ENCODE measurements at places on chromosomes 5 and 9.

DNA sequence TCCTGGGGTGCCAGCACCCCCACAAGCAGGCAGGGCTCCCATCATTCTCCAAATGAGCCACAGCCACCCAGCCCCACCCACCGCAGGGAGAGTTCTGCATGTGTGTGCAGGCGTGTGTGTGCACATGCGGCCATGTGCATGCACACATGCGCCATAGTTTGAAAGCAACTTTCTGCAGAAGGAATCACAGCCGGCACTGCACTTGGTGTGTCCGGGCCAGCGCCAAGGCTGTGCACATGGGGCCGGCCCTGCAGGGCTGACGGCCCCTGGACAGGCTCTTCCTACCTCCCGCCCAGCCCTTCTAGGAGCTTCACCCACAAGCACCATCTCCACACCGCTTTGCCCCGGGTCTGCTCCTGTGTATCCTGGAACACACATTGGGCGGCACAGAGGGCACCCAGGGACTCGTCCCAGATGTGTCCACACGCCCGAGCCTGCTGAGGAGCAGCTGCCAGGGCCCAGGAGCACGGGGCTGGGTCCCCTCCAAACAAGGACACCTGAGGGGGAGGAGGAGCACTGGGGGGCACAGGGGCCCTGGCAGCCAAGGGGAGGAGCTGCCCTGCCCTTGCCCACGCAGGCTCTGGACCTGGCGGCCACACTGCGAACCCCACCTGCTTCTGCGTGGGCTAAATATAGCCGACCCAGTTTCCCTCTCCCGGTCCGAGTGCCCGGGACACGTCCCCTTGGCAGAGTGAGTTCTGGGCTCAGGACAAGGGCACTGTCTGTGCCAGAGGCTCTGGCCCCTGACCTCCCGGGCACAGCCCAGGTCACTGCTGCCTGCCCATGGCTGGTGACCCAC lies 19.1 kb downstream of the TPPP start:
- no peak for DNase-seq

DNA sequence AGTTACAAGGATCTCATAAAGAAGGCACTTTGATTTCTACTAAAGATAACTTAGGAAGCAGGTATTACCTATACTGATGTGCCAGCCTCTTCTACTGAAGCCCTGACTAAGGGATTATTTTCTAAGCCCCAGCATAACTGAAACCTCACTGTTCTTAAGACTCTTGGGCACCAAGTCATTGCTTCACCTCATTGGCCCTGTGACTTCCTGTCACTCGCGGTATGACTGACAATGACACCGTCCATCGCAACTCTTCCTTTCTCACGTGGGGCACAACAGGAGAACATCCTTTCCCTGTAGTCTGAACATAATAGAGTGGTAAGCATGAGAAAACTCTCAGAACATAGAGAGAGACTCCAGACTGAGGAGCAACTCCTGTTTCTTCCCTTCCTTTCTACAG lies 6.4 kb downstream of the OR2V2 start:
- DNase-seq, result no peak

GRCh38 chr9:90062982-90063381 lies 458.2 kb downstream of the GADD45G start:
- no peak for DNase-seq

DNA sequence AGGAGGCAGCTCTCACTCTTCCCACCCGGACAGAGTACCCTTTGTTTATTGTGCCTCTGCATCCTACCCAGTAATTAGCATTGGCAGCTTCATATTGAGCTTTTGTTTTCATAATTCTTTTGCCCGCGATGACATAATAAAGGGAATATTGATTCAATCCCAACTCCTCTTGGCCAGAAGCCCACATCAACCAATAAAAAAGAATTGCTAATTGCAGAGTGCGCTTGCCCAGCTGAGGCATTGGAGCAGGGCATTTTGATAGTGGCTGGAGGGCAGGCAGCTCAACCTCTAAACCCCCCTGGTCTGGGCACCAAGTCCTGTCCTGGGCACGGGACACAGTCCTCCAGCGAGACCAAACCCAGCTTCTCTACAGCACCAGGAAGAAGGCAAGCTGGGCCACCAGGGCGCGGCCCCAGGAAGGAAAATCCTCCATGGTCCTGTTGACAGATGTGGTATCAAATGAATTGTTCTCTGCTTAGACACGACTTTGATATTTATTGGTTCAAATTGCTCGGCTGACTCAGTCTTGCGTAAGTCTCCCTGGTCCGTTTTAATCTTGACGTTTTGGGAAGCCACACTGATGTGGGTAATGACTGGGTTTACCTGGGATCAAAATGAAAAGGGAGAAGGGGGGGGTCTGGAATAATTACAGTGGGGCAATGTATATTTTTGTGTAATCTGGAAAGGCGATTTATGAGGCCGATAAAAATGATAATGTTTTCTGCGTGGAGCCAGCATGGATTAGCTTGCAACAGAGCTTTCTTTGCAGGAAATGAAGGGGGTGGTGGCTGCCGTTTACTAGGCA lies 220.7 kb upstream of the MSX2 start:
- DNase-seq, result no peak

GRCh38 chr5:14413331-14413750 lies 168.3 kb upstream of the OTULINL start:
- DNase-seq, result no peak

DNA sequence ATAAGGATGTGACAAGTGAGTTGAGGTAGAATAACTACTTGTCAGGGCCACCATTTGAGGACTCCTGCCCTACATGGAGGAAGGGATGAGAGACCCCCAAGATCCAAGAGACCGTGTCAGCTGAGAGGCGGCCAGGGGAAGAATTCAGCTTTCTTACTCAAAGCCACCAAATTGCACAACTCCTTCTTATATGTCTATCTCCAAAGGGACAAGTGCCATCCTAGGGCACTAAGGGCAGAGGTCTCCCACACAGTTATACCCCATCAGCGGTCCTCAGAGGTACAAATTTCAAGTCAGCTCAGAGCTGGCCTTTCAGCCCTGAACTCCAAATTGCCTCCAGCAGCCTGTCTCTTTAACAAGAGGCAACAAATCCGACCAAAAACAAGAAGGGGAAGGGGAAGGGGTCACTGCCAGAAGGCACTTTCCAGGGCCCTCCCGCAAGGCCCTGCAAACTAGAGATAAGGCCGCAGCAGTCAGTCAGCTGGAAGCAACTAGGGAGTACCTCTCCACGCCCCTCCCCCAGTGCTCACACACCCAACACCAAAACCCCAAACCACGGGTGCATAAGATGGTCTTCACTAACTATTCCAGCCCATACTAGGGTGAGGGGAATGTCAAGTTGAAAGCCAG lies 6.1 kb upstream of the STOML2 start:
- DNase-seq, result no peak

DNA sequence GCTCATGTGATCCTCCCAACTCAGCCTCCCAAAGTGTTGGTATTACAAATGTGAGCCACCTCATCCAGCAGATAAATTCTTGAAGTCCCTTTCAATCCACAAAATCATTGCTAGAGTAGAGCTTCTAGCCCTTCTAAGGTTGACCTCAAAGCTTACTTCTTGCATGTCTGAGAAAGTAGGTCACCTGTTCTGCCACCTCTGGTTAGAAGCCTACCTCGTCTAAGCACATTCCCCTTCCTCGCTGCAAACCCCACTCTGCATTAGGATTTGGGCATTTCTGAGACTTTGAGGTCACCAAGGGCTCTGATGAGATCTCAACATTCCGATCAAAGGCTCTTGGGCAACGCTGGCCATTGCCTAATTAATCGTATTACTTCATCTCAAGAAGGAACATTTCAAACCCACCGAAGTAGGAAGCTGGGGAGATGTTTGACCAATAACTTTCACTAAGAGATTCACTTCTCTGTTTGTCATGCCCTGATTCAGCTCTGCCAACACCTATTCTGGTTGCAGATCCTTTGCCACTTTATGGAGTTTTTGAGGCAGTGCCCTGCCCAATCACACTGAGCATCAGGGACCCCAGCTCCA lies 8.6 kb downstream of the ADAM19 start:
- DNase-seq, result no peak

GRCh38 chr5:179273441-179274145 lies 71.7 kb downstream of the ADAMTS2 start:
- DNase-seq, result no peak

DNA sequence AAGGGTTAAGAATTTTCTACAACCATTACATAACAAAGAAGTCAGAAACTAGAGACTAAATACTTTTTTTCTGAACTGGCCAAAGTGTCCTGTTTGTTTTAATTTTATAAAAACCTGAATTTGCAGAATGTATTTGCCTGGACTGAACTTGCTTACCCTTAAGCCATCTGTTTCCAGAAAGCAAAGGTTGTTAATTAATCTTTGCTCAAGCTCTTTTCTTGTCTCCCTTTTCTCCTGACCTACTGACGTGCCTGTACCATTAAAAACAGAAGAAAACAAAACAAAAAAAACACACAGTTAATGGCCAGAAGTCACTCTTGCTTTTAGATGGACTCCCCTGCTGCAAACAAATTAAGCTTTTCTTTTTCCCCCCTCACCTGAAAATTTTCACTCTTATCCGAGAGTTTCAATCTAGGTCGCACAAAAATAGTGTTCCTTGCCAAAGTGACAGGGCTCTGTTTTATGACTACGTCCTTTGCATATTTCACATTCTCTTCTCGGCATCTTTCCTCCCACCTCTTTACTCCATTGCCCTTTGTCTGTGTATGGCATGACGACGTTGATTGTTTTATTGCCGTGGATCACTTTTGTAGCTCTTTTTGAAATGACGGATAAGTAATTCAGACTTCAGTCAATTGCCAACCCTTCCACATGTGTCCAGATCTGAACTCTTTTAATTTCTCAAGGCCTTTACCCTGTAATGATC lies 333.8 kb upstream of the GRIN3A start:
- no peak for DNase-seq
